ENCODE measurements at places on chromosomes 16 and 17.

GRCh38 chr16:24010440-24011089 is 174.8 kb downstream of the PRKCB start:
- DNase-seq = peak; percentile 20

- no peak for DNase-seq
Measured at GRCh38 chr16:81620796-81621195, 158.3 kb upstream of the PLCG2 start.

- DNase-seq = no peak
Measured at GRCh38 chr17:62757500-62757951, 50.6 kb downstream of the MARCHF10 start.

DNA sequence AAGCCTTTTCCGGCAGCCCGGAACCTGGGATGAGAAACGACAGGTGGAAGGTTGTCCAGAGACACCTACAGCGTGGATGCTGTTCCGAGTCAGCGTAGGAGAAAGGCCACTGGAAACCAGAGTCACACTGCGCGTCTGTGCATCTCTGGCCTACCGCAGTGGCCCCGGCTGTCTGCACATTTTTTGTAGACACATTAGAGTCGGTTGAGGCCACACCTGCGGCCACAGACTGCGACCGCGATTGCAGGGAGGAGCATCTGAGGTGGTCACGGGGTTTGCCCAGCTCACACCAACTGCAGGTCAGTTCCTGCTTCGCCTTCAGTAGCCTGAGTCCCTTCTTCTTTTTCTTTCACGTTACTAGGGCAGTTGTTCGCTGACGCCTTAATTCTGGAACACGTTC is 52.4 kb downstream of the WDR45B start:
- DNase-seq = no peak

- DNase-seq = no peak
Measured at GRCh38 chr16:12724226-12724625, 79.5 kb downstream of the CPPED1 start.

DNA sequence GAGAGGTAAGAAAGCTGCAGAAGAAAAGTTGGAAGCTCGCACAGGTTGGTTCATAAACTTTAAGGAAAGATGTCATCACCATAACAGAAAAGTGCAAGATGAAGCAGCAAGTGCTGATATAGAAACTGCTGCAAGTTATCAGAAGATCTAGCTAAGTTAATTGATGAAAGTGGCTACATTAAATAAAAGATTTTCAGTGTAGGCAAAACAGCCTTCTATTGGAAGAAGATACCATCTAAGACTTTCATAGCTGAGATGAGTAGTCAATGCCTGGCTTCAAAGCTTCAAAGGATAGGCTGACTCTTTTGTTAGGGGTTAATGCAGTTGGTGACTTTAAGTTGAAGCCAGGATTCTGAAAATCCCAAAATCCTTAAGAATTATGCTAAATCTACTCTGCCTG is 24.0 kb downstream of the CYLD start:
- no peak for DNase-seq

DNA sequence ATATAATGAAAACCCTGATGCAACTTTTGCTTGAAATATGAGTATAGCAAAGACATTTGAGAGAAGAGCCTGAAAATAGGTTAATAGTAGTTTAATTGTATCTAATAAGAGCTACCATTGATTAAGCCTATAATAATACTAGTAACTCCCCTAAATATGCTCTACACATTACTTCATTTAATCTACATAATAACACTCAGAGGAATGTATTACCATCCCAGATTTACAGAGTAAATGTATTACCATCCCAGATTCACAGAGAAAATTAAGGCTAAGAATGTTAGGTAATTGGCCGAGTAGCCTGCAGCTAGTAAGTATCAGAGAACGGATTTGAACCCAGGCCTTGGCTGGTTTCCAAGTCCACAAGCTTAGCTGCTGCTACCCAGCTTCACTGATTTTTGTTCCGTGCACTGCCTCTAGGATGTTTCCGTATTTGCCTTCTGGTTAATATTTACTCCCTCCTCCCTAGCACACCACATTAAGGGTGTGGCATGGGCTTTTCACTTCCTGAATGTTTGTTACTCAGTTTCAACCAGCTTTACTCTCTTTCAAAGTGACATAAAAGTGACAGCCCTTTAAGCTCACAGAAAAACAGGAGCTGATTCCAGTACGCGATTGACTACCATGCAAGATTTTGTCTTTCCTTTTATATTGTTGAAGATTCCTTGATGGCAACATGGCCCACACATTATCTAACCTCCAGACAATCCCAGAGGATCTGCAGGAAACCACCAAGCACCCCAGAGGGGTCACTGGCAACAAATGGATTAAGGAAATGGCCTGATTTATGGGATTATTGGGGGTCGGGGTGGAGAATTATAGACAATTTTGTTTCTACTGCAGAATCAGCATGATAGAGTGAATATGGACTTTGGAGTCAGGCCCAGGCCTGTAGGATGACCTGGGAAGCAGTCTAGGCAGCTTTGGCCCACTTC is 26.7 kb upstream of the TOX3 start:
- DNase-seq = no peak

DNA sequence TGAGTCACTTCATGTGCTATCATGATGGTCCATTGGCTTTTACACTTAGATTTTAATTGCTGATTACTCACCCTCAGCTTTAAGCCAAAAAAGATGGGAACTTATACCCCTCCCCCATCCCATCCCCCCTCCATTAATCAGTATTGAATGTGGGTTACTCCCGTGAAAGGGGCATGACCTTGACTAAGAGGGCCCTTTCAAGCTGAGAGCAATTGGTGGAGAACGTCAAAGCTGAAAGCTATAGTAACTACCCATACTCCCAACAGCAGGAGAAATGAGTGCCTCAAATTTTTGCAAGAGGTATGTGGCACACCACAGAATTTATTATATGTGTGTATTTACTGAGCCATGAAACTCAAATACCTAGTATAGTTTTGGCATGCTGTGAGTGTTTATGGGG is 99.7 kb upstream of the CDH8 start:
- no peak for DNase-seq

- DNase-seq = no peak
Measured at GRCh38 chr17:1360975-1361374, 39.0 kb downstream of the YWHAE start.

GRCh38 chr17:47914306-47914948 is 18.4 kb downstream of the SP2 start:
- no peak for DNase-seq

- DNase-seq = peak; percentile 98
Measured at GRCh38 chr16:80938004-80938878, 68.4 kb downstream of the CMC2 start.

DNA sequence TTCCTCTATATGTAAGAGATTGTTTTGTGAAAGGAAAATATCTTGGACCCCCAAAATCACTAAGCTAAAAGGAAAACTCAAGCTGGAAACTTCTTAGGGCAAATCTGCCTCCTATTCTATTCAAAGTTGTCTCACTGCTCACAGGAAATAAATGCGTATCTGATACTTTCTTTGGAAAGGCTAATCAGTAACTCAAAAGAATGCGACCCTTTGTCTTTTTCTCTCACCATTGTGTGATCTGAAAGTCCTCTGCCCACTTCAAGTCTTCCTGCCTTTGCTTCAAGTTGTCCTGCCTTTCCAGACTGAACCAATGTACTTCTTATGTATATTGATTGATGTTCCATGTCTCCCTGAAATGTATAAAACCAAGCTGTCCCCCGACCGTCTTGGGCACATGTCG is 157.3 kb downstream of the KIF2B start:
- no peak for DNase-seq

DNA sequence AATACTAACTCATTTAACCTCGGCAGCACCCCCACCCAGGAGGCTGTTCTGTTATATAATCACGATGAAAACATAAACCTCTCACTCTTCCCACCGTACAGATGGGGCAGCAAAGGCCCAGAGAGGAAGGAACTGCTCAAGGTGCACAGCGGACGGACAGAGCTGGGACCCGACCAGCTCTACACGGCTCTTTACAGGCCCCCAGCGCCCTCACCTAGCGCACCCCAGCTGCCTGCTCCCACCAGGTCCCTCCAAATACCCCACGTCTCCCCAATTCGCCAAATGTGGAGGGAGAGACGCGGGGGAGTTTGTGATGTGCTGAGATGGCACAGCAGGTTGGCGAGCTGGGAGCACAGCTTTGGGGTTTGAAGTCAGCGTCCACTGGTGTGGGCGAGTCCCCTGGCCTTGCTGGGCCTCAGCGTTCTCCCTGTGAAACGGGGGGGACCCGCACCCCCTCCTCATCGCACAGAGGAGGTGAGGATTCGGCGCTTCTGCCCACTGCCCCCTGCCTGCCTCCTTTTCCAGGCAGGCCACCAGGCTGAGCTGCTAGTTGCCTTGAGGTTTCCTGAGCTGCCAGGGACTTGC is 54.1 kb downstream of the CBFA2T3 start:
- DNase-seq = no peak

DNA sequence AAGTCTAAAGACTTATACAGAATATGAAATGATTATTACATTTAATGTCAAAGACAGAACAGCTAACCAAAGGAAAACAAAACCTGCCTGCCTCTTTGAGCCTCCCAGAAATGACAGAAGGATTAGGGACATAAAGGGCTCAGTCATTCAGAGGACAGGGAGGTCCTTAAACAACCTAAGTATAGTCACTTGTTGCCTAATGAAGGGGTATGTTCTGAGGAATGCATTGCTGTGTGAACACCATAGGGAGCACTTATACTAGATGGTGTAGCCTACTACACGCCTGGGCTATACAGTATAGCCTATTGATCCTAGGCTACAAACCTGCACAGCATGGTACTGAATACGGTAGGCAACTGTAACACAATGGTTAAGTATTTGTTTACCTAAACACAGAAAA is 106.4 kb downstream of the PARN start:
- DNase-seq = no peak

DNA sequence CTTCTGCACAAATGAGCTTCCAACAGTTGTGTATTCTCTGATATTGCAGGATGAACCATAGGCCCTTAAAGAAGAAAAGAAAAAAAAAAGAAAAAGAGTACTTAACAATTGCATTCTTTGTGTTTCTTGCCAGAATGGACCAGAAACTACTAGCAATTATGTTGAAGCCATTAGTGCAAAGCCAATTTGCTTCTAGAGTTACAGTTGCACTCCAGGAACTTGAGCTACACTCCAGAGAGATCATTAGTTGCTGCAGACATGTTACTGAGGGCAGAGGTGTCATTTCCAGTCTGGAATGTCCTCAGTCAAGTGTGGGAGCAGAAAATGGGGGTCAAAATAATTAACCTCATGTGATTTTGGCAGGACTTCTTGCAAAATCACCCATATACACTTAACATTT is 85.6 kb upstream of the CCL2 start:
- DNase-seq = no peak

- DNase-seq = no peak
Measured at GRCh38 chr17:78537217-78537860, 39.9 kb downstream of the DNAH17 start.

DNA sequence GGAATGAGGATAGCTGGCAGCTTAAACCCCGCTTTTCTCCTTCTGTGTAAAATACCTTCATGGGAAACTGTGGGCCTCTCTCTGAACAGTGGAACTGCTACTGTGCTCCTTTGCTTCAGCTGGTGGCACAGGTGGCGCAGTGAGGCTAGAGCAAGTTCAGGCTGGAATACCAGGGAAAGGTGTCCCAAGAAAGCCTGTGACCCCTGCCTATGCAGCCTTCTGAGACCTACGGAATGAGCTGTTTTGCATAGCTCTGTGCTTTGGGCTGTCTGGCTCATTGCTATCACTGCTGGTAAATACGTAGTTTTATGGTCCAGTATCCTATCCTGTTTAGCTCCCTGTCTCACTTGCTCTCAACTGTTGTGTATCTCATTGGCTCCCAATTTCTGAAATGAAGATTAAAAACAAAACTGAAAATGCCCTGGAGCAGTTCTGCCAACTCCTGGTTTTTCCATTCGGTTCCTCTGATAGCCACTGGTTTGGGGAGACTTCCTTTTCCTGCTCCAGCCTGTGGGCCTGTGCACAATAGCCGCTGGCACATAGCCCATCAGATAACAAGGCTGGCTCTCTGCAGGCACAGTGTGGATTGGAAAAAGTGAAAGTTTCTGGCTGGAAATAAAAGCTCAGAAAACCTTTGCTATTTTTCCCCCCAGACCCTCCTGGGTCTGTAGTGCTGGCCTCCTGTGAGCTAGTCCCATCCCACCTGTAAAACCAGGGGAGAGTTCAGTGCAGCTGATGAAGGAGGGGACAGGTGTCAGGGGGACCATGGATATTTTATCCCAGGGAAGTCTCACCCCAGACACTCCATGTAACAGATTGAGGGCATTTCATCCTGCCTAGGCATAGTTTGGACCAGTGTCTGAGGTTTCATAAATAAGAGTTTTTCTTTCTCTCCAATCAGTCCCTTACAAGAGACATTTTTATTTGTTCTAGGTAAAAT is 24.0 kb downstream of the LIMD2 start:
- DNase-seq = peak; percentile 93

- no peak for DNase-seq
Measured at GRCh38 chr16:11126399-11127054, 129.5 kb downstream of the SOCS1 start.

DNA sequence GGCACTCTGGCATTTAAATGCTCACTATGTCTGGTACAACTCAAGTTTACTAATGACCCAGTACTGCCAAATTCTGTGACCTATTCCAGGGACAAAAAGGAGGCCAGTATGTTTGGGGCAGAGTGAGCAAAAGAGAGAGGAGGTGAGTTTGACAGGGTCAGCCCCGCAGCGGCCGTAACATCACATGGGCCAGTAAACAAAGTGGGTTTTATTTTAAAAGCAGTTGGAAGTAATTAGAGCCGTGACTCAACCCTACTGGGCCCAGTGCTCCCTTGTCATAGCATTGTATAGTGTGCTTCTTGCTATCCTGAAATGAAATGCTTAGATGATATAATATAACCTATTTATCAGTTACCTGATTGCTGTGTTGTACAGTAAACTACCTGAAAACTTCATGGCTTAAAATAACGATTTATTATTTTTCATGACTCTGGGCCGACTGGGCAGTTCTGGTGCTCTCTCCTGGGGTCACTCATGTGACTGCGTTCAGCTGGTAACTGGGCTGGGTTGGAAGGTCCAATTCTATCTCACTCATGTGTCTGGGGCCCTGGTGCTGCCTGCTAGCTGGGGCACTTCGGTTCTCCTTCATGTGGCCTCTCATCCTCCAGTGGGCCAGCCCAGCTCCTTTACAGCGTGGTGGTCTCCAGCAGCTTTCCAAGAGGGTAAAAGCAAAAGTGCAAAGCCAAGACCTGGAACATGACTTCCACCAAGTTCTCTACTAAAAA is 27.4 kb downstream of the IQCK start:
- no peak for DNase-seq

- DNase-seq = no peak
Measured at GRCh38 chr16:74558873-74559272, 48.0 kb downstream of the GLG1 start.

DNA sequence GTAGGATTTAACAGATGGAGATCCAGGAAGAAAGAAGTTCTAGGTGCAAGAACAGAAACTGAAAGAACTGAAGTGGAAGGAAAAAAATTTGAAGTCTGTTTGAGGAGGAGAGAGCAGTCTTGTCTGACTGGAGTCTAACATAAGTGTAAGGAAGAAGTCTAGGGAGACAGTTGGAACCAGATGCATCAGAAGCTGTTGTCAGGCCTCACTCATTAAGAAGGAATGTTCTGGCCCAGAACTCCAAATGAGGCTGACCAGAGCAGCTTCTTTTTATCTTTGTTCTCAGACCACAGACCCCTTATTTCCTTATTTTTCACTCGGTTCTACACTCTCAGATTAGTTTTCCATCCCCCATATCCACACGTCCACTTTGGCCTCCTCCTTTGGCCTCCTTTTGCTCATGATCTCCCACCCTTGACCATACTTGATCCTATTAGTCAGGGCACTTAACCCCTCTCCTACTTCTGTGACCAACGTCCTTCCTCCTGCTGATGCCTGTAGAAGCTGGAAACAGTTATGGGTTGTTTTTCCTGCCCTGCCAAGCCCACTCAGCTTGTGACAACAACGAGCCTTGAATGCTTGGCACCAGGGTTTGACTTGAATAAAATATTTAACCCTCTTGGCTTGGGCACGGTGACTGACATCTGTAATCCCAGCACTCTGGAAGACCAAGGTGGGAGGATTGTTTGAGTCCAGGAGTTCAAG is 7.0 kb upstream of the MYH2 start:
- no peak for DNase-seq

All from glomerular endothelial cell (primary cell).